Osteoblast (primary cell): ENCODE measurements at places on chromosomes 7 and 10.

DNA sequence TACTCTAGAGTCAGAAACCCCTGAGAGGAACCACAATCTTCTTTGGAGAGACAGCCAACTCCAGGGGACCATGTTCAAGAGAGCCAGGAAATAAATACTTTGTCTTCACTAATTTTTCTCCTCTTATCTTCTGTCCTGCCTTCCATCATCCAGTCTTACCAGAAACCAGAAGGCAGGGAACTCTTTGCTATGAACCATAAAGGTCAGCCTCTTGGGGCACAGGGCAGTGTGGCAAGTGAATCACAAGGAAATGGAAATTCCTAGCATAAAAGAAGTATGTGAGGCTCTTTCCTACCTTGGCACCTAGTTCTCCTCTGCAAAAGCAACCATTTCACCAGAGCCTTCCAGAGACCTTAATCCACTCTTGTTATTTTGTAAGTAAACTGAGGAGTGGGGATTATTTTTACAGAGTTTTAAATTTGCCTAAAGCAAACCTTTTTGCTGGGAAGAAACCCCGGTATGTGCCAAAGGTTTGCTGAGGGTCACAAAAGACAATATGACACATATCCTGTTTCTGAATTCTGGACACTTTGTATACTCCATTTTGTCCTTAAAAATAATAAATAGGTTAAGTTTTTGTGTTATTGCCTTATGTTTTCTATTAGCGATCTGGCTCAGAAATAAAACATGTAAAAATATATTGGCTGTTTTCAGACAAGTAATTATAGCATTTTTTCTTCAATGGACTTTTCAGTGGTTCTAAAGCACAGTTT, 87.1 kb downstream of the ADAM22 start:
- no peak for DNase-seq

DNA sequence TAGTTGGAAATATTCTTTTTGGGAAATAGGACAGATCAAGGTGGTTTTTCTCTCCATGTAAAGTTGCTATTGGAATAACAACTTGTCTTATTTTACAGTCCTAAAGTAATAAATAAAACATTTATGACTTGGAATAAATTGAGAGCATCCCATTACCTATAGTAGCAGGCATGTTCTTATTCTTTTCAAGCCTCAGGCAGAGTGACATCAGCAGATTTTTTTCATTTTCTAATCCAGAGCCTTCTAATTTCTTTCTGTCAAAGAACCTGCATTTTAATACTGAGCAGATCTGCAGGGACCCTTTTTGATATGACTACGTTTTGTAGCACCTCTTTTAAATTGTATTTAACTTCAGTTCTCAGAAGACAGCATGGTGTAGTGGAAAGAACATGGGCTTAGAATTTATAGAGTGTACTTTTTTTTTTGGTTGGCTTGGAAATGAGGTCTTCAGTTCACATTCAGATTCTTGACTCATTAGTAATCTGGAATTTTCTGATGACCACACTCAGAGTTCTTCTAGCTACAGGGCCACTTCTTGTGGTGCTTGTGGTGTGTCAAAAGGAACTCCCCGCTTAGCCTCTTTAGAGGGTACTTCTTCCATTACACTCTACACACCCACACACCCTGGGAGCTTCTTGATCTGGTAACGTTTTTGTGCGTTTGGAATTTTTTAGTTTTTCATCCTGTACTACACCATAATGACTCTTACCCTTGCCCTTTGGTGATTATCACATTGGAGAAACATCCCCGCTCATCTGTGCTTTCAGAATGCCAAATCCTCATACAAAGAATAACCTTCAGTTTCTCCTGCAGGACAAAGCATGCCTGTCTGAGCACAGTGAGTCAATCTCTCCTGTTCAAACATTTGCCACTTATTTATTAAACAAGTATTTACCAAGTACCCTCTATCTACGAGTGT, 34.6 kb downstream of the AGK start:
- DNase-seq = peak; percentile 84

DNA sequence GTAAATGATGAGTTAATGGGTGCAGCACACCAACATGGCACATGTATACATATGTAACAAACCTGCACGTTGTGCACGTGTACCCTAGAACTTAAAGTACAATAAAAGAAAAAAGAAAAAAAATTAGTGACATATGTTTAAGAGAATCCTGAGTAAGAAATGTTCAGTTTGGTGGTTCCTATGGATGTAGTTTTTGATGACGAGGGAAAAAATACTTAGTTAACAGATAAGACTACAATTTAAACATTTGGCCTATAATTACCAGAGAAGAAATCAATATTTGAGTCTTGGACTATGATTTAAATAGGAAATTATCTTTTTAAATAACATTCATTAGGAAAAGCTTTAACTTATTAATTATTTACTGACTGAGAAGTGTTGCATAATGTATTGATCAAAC, 39.2 kb upstream of the SLC26A3 start:
- DNase-seq = no peak

DNA sequence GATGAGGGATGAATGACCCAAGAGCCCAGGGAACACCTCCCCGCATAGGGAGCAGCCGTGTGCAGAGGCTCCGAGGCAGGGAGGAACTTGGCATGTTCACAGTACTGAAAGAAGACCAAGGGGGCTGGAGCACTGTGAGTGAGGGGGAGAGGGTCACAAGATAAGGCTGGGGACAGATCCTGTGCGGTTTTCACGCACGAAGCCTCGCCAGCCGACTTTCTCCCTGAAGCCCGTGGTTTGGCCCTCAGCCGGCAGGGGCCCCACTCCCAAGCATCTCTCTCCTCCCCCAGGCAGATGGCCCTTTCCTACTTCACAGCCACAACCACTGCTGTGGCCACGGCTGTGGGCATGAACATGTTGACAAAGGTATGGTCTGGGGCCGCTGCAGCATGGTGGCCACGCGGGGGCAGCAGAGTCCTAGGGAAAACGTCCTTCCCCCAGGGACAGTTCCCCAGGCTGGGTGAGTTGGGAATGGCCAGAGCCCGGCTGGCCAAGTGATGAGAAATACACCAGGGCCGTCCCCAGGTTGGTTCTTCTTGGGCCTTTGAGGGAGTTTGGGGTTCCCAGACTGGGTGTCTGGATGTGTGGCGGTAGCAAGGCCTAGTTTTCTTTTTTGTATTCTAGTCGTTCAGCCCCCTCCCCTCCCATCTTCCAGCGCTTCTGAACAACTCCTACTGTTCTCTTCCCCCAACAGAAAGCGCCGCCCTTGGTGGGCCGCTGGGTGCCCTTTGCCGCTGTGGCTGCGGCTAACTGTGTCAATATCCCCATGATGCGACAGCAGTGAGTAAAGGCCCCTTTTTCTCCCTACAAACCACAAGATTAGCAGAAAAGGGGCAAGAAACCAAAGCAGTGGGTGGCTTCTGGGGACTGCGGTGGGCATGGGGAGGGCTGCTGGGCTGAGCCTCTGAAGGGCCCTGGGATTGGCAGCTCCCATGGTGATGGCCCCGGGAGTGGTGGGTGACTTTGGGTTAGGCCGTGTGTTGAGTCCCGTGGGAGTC, 14.4 kb upstream of the WBP1L start:
- DNase-seq = peak; percentile 98

DNA sequence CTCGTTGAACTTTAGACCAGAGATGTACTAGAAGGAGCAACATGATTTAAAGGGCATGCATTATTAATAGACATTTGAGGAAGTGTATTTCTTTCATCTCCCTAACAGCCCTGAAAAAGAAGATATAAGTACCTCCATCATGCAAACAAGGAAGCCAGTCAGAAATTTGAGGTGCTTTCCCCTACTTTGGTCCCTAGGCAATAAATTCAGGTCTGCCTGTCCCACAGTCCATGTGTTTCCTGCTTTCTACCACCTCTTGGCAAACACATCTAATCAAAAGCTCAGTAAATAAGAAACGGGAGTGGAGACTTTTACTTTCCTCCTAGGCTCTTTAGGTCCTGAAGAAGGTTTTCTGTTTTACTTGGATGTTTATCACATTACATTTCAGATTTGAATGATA, 5.2 kb upstream of the SEMA3C start:
- no peak for DNase-seq

- peak; percentile 49 for DNase-seq
Measured at GRCh38 chr10:70782746-70783680, 2.2 kb downstream of the TBATA start.
